ENCODE measurements at places on chromosomes 2 and 18.

DNA sequence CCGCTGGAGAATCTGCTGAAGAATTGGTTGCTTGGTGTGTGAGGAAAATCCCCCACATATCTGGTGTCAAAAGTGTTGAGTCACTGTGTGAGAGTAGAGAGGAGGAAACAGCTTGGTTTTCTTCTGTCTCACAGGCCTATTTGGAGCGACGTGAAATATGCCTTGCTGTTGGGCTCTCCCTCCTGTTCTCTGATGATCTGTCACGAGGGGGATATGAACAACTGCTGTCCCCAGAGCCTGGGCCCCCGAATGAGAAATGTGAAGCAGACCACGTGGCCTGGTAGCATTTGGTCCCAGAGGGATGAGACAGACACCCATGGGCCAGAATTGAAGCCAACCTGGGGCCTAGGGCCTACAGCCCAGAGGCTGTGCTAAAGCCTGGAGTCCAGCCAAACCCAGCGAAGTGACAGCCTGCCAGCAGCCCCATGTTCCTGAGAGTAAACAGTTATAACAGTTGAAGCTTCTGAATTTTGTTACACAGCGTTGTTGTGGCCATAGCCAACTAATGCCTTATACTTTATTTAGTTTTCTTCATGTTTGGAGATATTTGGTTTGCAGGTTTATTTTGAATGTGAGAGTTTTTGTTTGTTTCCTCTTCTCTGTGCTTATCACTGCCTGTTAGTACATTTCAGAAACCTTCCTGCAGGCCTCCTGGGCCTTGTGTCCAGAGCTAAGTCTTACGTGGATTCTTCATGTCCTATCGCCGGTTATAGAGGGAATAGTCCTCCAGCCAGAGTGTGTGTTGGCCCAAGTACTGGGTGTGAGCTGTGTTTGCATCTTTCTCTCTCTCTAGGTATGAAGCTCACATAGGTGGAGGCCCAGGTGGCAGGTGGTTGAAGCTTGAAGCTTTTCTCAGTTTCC is 18.7 kb upstream of the COLEC12 start:
- DNase-seq, result no peak

DNA sequence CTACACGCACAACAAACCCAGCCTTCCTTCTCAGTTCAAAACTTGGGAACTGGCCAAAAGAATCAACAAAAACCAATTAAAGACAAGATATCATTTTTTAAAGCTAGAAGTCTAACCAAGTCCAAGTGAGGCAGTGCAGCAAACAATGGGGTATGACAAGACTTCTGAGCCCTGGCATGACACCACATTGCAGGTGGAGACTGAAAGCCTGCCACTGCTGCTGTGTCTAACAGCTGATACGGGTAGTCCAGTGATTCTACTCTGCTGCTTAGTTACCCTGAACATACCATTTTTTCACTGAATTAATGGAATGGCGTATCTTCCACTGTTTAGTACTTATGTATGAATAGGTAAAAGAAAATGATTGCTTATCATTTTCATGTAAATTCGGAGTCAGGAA is 47.4 kb upstream of the KIDINS220 start:
- DNase-seq, result no peak

GRCh38 chr2:41873102-41874031 is 174.5 kb upstream of the PKDCC start:
- DNase-seq, result no peak

DNA sequence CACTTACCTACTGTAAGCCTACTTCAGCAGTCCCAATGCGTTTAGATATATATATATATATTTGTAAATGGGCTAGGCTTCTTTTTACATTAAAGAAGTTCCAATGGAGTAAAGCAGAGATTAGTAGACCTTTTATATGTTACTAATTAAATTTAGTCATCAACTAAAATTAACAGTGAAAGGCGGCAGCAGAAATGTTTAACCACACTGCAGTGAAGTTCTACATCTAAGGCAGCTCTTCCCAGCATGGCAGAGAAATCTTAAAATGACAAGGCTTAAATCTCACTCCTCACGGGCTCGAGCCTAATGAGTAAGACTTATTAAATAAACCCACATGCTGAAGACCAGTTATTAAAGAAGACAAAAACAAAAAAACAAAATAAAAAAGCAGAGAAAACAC is 19.1 kb upstream of the KANSL1L start:
- no peak for DNase-seq

- DNase-seq, result no peak
Observed at GRCh38 chr2:201827621-201828020, 21.3 kb downstream of the CDK15 start.

DNA sequence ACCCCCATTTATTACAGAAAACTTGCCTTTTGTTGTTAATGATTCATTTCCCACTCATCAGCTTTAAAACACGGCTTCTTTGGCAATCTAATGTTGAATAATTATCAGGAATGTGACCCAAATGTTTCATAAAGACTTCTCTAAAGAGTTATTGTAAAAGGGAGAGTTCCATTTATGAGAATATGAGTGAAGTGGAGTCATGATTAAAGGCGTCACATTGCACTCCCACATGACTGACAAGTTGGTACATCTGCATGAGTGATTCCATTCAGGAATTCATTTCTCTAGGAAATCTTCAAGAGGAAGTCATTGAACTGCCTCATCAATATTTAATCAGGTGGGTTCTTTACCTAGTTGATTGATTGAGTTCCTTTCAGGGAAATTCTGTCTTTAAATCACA is 184.8 kb downstream of the LNPK start:
- DNase-seq, result no peak

GRCh38 chr2:2646433-2647051 is 315.5 kb upstream of the MYT1L start:
- no peak for DNase-seq

GRCh38 chr2:60634438-60634837 is 81.0 kb upstream of the BCL11A start:
- no peak for DNase-seq

DNA sequence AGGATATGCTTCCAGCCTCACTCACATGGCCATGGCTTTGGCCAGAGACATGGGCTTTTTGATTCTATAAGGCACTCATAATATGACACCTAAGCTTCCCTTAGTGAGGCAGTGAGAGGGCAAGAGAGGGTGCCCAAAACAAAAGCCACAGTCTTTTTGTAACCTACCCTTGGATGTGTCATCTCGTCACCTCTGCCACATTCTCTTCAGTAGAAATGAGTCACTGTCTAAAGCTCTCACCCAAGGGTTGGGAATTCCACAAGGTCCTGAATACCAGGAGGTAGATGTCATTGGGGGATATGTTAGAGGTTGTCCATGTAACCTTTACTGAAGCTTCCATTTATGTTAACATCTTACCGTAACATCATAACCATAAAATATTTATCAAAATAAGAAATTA is 108.4 kb downstream of the ALMS1 start:
- no peak for DNase-seq

DNA sequence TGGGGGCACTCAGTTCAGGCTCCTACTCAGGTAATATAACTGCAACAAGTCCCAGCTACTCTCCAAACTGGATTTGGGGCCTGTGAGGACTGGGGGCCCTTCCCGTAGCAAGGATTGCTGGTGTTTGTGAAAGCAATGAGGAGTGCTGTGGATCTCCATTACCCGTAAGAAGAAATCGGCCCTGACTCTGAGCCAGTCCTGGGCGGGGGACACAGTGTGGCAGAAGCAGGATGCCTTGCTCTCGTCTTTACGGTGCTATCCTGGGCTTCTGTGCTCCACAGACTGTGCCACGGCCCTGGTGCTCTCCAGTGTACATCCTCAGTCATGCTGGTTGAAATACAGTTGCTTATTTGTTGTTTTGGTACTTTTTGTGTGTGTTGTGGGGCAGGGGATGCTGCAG is 172.9 kb downstream of the NDUFA10 start:
- no peak for DNase-seq

DNA sequence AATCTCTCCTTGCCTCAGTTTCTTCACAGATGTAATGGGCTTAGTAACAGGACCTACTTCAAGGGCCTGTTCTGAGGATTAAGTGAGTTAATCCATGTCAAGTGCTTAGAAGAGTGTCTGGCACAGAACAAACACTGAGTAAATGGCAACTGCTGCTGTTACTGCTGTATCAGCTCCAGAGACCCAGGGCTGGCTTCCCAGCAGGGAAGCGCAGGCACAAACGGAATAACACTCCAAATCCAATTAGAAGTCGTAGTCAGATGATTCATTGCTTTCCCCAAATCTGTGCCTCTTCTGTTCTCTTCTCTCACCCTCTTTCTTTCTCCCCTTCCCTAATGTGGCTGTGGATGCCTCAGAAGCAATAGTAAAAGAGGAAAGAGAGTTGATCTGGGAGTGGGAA is 101.1 kb upstream of the FZD7 start:
- DNase-seq, result no peak

DNA sequence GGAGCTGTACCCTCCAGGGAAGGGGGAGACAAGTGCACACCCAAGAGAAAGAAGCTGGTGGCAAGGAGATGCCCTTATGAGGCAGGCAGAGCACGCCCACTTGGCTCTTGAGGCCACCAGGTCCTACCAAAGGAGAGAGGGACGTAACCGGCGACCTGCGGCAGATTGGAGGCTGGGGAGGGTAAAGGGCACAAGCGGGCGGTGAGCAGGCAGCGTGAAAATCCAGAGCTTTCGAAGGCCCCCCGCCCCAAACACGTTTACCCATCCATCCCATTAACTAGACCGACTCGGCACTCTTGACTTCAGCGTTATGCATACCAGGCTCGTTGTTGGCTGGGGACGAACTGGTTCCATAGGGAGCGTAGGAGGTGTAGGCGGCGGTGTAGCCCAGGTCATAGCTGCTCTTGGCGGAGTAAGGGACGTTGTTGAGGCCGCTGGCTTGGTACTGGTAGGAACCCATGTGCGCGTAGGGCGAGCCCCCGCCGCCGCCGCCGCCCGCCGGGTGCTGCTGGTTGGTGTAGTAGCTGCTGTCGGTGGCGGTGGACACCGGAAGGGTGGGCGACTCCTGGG is 794 bp downstream of the DLX2 start:
- no peak for DNase-seq

- no peak for DNase-seq
Observed at GRCh38 chr2:193502363-193503035, 1307.8 kb upstream of the TMEFF2 start.

DNA sequence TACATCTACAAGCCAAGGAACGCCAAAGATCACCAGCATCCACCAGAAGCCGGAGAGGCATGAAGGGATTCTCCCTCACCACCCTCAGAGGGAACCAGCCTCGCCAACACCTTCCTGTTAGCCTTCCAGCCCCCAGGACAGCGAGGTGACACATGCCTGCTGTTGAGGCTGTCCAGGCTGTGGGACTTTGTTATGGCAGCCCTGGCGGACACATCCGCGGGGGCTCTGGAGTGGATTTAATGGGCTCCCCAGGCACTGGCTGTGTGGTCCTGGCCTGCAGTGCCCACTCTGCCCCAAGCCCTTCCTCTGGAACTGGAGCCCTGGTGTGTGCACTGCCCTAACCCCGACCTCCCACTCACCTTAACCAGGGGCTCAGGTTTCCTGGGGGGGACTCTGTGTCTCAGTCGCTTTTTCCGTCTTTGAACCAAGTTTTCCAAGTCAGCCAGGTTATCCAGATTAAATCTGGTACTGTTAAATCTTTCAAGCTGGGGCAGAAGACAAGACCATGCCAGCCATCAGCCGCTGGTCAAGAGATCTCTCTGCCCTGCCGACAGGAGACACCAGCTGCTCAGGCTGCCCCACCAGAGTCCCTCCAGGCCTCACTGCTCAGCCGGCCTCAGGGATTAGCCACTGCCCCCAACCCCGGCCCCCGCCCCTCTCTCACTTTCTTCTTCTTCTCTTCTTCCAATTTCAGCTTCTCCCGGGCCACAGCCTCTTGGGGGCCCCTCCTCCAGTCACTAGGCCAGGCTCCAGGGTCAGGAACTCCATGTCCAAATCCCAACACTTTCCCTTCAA is 1.9 kb downstream of the ANKRD23 start:
- no peak for DNase-seq

Measured in T-helper 17 cell (primary cell).